ENCODE measurements at places on chromosomes 4 and X.

DNA sequence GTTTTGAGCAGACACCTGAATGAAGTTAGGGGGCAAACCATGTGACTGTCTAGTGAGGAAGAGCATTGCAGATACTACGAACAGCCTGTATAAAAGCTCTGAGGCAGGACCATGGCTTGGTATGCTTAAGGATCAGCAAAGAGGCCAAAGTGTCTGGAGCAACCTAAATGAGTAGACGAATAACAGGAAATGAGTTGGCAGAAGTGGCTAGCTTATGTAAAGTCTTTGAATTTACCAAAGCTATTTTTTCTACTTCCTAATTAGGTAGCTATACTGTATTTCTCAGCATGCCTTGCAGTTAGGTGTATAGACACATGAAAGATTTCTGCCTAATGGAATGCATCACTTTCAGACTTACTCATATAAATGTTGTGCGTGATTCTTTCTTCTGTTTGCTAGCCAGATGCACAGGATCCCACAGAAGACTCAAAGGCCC lies 9.3 kb upstream of the GPRIN3 start:
- no peak for DNase-seq

DNA sequence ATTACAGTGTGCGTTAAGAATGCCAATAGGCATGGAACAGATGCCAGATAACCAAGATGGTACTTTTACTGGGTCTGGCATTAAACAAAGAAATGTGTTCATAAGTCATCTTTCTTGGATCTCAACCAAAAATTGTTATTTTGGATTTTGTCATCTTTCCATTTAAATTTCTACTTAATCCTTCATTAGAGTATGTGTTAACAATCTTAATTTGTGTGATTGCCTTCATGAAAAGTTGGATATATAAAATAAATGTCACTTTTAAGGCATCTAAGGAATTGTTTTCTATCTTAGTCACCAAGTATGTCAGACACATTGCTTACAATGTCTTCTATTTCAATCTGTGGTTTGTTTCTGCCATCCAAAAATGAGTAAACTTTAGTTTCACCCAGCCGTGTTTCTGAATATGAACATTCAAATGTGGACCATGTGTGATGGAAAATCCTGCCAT lies 87.5 kb downstream of the PALLD start:
- DNase-seq = no peak

DNA sequence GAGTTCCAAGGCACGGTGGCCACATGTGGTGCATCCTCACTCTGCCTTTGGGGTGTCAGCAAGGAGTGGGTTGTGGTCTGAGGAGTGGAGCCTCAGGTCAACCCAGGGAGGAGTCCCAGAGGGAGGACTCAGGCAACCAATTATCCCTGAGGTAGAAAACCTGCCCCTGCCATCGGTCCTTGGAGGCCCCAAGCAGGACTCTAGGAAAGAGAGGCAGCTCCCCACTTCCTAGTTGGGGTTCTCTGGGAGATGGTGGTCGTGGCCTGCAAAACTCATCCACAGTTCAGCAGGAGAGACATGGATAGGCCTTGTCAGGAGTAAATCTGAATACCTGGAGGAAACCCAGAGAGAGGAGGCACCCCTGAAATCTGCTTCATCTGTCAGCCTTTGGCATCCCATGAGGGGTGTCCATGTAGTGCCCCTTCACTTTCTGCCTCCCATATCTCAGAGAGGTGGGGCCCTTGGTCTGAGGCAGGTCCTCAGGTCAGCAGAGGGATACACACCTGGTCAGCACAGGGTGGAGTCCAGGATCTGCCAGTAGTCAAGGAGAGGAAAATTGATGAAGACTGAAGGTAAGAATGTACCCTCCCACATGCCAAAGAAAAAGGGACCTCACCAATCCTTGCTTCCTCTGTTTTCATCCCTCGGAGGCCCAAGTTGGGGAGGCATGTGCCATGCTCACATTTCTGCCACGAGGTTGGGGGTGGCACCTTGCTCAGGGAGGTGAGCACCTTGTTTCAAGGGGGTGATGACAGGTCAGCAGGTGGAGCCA lies 1.6 kb downstream of the MAGEA11 start:
- DNase-seq = no peak

DNA sequence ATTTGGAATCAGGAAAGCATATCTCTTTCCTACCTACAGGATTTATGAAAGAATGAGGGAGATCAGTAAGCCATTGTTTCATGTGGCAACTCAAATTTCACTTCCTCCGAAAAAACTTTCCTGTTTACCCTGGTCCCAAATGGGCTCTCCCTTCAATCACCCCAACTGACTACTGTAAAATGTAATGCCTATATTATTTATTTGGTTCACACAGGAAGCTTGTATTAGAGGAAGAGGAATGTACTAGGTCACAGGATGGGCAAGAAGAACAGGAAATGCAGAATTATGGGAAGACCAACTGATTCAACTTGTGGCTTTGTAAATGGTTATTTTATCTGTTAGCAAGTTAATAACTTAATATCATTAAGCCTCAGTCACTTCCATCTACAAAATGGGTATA lies 23.1 kb downstream of the COL4A6 start:
- DNase-seq = no peak

- no peak for DNase-seq
Observed at GRCh38 chrX:139739138-139739537, 31.2 kb upstream of the MCF2 start.

DNA sequence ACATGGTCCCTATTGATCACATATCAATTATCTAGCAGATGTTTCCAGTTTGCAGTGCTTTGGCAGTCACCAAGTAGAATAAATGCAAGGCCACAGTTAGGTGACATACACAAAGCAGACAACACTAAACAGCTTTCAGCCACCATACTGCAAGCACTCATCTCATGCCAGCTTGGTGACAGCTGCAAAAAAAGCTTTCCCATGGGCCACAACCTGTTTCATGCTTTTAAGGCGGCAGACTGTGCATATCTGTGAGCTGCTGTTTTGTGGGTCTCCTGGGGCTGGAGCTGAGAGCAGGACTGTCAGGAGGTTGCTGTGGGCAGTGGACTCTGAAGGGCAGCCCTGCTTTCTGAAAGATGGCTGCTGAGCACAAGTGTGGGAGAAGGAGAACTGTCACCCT lies 82.6 kb downstream of the FHDC1 start:
- no peak for DNase-seq

- DNase-seq = no peak
Observed at GRCh38 chr4:23260511-23260910, 567.8 kb downstream of the GBA3 start.

DNA sequence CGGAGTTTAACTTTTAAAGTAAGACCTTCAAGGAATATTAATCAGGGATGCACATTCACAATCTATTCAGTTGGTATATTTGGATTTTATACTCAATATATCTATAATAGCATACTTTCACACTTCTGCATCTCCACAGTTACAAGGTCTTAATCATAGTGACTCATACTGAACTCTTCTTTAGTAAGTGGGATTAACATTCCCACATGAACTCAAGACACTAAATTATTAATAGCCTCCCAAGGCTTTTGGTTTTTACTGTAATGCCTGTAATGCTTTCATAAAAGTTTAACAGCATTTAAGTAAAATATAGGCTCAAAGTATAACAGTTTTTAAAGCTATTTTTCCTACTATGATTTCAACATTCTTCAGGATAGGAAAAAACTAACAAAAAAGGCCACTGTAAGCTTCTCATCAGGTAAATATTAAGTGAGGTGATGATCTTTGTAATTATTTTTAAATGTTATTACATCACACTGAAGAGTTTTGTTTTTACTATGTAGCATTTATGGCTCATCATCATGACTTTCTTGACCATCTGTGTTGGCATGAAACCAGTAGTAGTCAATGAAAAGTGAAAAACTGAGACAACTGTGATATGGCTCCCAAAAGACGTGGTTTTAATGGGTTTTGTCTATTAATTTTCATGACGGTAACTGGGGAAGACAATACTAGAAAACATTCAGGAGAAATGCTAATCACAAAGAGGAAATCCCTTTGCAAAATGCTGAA lies 91.5 kb upstream of the GALNT7 start:
- DNase-seq = no peak

DNA sequence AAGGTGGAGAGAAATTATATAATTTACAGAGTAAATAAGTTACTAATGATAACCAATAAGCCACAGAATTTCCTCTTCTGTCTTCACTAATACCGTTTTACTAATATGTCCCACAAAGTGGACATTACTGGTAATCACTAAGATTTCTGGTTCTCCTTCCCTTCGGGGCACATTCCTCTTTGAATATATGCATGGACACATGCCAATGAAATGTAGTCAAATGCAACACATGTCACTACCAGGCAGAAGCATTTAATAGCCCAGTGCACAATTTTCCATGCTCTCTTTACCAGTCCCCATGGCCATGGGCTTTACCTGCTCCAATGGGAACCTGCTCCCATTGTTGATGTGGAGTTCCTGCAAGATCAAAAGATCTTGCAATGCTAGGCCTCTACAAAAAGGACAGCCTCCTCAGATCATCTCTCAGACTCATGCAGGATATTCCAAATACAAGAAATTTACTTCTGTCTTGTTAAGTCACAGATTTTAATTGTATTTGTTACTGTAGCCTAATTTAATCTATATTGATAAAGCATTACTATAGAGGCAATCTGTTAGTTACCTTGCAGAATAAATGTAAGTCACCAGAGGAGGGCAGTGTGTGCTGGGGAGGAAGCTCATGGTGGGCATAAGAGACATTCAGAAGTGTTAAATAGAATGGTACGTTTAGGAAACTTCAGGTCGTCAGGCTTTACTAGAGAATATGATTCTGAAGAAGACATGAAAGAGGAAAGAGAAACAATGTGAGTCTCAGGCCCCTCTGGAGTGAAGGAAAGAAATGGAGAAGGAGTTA lies 37.1 kb upstream of the INPP4B start:
- DNase-seq = no peak

DNA sequence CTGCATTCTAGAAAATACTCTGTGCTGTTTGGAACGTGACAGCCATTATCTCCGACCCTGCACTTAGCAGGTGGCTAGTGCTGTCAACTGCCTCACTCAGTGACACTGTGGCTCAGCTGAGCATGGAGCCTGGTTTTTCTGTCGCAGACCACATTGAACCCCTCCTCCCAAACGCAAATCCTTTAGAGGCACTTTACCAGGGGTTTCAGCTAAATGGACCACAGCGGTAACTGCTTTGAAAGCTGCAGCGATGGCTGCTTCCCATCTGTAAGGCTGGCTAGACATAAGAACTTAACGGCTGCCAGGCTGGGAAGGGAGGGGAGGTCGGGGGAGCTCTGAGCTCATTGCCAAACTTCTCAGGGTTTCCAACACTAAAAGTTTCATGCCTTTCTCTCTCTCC lies 8.1 kb downstream of the SLC34A2 start:
- DNase-seq = no peak

DNA sequence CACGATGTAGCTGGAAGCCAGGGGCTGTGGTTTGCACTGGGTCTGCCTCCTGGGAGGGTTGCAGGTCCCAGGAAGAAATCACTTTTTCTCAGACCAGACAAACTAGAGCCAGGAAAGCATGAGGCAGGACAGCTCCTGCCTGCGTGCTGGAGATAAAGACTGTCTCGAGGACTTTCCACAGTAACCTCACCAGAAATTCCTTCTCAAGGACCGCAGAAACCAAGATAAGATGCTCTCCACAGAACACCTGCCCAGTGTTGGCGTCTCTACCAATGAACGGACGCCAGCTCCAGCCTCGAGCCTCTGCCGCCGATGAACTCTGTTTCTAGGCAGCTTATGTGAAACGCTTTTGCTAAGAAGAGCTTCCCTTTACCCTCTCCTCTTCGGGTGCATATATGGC lies 76.9 kb upstream of the AFAP1 start:
- no peak for DNase-seq

GRCh38 chrX:128975745-128976144 lies 547.5 kb downstream of the SMARCA1 start:
- no peak for DNase-seq

- DNase-seq = no peak
Observed at GRCh38 chr4:162409048-162409447, 245.2 kb upstream of the FSTL5 start.

- DNase-seq = no peak
Observed at GRCh38 chr4:67928546-67928945, 34.7 kb downstream of the TMPRSS11A start.

GRCh38 chrX:68794461-68794860 lies 34.4 kb upstream of the EFNB1 start:
- no peak for DNase-seq

DNA sequence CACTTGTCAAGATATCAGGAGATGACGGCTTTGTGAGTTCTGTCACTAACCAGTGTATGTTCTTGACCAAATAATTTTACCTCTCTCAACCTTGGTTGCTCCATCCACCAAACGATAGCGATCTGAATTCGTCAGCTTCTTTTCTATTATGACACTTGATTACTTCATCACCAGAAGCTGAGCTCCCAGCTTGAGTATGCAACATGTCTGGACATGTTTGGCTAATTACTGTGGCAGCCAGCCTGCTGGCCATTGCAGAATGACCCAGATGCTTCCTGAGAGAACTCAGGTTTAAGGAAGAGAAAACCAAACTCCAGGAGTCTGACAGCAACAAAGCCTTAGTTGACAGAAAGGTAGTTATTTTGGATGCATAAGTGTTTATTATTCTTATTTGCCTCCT lies 46.4 kb upstream of the PARM1 start:
- no peak for DNase-seq

- DNase-seq = no peak
Observed at GRCh38 chr4:78493731-78494130, 57.8 kb upstream of the ANXA3 start.

GRCh38 chr4:123183308-123183707 lies 213.3 kb upstream of the SPRY1 start:
- DNase-seq = no peak

GRCh38 chr4:183142571-183143550 lies 43.8 kb downstream of the WWC2 start:
- DNase-seq = no peak

DNA sequence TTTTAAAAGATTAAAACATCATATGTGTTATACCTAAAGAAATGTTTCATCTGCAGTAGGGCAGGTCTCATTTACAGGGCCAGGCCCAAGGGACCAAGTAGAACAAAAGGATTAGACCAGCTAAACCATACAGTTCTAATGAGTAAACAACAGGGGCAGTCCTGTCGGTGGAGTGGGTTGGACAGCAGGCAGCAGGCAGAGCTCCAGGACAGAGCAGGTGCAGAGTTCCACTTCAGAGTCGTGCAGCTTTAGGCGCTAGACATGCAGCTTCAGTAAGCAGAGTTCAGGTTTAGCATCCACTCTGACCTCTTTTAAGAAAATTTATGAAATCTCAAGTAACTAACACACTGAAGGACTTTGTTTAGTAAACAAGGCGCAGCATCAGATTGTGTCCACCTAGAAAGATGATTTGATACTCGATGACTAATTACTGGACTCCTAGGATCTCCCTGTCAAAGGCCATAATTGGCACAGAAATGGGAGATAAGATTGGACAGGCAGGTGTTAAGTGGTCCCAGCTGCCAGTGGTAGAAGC lies 487.7 kb upstream of the INTU start:
- no peak for DNase-seq

- DNase-seq = no peak
Observed at GRCh38 chrX:50115973-50116372, 84.8 kb downstream of the AKAP4 start.

All from activated CD4-positive, CD25-positive, alpha-beta regulatory T cell (primary cell).